Activated CD8-positive, alpha-beta memory T cell treated with anti-CD3 and anti-CD28 coated beads for 4 hours (primary cell): ENCODE measurements at places on chromosomes 13 and 19.

- no peak for DNase-seq
These were observed 4.1 kb upstream of the CIRBP start for GRCh38 chr19:1264801-1265614.

GRCh38 chr19:5563935-5564612, 3.7 kb downstream of the TINCR start:
- DNase-seq = no peak

DNA sequence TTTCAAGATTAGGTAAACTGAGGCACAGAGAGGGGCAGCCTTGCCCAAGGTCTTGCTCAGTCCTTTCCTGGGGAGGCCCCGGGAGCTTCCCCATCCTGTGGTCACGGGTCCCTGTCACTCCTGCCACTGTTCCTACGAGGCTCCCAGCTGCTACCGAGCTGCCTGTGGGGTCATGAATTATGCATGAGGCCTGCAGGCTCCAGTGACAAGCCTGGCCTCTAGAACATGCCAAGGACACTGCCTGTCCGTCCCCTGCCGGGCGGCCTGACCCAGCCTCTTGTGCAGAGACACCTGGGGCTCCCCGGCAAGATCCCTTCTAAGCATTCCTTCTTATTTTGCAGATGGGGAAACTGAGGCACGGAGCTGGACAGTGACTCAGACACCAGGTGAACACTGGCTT, 2.7 kb downstream of the FCHO1 start:
- DNase-seq = no peak

GRCh38 chr19:7460562-7460966, 28.3 kb downstream of the PEX11G start:
- DNase-seq = no peak

GRCh38 chr19:39247701-39248664, 673 bp downstream of the IFNL4 start:
- DNase-seq = no peak

DNA sequence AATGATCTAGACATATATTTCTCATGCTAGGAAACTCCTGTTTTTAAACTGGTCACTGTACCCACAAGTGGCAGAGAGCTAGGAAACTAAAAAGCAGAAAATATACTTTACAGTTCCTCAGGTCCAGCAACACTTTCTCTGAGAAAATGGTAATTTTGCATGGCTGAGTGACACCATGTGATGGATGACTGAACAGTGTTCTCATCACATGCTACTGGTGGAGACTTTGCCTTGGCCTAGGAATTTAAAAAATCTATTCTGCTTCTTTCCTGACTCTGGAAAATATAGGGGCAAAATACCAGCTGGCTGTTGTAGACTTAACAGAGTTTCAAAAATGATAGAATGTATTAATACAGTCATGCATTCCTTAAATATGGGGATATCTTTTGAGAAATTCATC, 50.0 kb downstream of the LATS2 start:
- no peak for DNase-seq

DNA sequence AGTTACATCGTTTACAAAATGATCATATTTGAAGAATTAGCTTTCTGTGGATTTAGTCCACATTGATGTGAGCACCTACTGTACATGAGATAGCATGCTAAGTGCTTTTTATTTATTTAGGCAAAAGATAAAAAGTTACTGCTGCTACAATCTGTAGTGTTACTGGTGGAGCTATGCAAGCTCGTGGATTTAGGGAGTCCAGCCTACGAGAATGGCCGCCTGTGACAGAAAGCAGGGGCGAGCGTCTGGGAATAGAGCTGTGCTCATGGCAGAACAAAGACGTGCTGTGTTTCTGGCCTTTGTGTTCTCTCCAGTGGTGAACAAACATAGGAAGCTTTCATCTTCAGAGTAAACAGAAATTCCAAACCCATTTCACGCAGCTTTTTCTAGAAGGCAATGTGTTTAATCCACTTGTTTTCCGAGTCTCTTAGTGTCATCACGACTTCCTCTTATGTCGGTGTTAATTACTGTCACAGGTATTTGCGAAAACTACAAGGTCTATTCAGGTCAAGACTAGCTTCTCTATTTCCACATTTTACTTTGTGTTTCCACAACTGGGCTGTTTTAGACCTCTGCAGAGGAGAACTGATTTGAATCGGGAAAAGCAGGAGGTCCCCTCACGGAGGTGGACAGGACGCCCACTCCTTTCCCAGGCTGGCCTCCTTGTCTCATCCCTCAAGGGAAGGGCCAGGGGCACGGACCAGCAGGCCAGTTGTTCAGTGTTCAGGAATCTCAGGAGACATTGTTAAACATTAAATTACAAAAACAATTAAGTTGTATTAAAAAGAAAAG, 67.3 kb downstream of the ATP11A start:
- no peak for DNase-seq

GRCh38 chr19:8611877-8612806, 1.6 kb upstream of the ADAMTS10 start:
- DNase-seq = no peak
